B cell (primary cell): ENCODE measurements at places on chromosomes 7 and 10.

DNA sequence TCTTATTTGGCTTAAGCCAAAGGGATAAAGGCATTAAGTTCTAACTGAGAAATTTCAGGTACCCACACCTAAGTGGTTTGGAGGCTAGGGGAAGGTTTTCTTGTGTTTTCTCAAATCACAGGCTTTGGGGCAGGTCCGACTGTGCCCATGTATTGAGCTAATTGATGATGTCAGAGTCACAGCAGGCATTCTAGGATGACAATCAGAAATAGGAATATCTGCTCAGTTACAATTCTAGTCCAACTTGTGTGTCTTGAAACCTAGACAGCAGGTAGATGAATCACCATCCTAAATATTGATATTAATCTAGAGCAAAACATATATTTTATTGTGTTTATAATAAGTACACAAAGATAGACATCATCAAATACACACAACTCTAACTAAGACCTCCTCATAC, 2.3 kb upstream of the FHIP2A start:
- no peak for DNase-seq

GRCh38 chr10:71213127-71213621, 804 bp downstream of the UNC5B start:
- peak; percentile 42 for DNase-seq

- DNase-seq: no peak
Observed at GRCh38 chr7:159027789-159028507, 116.7 kb downstream of the VIPR2 start.

GRCh38 chr7:87199241-87199640, 20.3 kb downstream of the TMEM243 start:
- no peak for DNase-seq

DNA sequence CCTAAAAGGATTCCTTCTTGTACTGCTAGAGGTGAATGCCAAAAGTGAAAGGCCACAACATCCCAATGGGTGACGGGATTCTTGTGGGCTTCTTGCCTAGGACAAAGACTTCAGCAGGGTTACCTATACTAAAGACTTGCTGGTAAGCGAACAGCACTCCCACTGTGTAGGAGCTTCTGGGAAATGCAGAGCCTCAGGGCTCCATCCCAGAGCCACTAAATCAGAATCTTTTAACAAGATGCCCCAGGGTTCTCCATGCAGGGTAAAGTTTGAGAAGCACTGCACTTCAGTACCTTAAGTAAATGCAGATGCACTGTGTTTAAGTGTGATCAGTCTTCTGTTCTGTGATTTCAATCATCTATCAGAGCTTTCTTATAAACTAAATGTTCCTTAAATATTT, 266.9 kb upstream of the KLF14 start:
- DNase-seq: no peak

- no peak for DNase-seq
Observed at GRCh38 chr10:13525663-13526062, 3.2 kb downstream of the BEND7 start.

- no peak for DNase-seq
Observed at GRCh38 chr10:16853809-16854208, 36.6 kb upstream of the RSU1 start.

GRCh38 chr7:103123529-103123928, 25.4 kb downstream of the NAPEPLD start:
- DNase-seq: no peak

- DNase-seq: no peak
Observed at GRCh38 chr7:13508586-13508985, 480.9 kb downstream of the ETV1 start.

GRCh38 chr7:95404316-95404865, 8.2 kb upstream of the PON3 start:
- no peak for DNase-seq

DNA sequence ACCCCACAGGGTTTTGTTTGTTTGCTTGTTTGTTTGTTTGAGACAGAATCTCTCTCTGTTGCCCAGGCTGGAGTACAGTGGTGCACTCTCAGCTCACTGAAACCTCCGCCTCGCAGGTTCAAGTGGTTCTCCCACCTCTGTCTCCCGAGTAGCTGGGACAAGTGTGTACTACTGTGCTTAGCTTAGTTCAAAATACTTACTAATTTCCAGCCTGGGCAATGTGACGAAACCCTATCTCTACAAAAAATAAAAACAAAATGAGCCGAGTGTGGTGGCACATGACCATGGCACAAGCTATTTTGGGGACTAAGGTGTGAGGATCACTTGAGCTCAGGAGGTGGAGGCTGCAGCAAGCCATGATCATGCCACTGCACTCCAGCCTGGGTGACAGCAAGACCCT, 15.2 kb upstream of the PRPF18 start:
- no peak for DNase-seq

DNA sequence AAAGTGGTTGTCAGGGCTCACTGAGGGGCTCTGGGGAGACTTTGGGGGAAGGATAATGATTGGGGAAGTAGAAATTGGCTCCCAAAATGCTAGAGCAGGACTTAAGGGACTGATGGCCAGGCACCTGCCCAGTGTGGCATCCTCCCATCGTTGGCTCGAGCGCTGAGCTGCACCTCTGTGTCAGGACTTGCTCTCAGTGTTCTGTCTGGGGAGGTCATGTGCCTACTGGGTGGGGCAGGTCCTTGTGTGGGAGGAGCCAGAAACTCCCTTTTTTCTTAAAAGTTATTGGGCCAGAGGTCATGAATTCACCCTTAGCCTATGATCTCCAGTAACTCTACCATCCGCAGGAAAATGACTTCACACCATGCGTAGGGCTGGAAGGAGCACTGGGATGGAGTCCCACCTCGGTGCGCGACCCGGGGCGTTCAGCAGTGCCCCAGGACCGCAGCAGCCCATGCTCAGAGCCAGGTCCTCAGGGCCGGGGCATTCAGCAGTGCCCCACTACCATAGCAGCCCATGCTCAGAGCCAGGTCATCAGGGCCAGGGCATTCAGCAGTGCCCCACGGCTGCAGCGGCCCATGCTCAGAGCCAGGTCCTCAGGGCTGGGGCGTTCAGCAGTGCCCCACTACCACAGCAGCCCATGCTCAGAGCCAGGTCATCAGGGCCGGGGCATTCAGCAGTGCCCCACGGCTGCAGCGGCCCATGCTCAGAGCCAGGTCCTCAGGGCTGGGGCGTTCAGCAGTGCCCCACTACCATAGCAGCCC, 221.9 kb downstream of the EBF3 start:
- no peak for DNase-seq

GRCh38 chr10:97434055-97434454, 8.1 kb downstream of the PGAM1 start:
- no peak for DNase-seq

DNA sequence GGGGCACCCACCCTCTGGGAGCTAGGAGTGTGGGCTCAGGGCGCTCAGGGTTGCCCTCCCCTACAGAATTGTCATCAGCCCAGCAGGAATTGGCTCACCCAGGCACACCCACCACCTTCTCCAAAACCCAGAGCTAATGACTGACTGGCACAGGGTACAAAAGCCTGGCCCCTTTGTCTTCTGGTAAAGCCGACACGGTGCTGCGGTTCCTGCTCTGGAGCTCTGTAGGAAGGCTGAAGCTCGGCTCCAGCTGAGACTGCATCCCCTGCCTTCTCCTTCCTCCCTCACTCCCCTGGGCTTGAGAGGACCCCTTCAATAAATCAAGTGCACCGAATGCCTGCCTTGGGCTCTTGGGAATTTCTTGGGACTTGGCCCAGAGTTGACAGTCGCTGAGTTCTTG, 117.9 kb upstream of the EEPD1 start:
- no peak for DNase-seq
